Stimulated activated CD8-positive, alpha-beta memory T cell treated with anti-CD3 and anti-CD28 coated beads, Interleukin-4, amount 100 ng/mL, for 1 hour (primary cell): ENCODE measurements at places on chromosomes 3 and 15.

GRCh38 chr3:84885199-84885882 lies 73.4 kb upstream of the CADM2 start:
- no peak for DNase-seq

GRCh38 chr15:41493205-41493901 lies at the start of gene ITPKA:
ITPKA (plus strand) TSS chr15:41493874; CDS start chr15:41493928, 54 bp downstream.
- DNase-seq, result peak; percentile 56

DNA sequence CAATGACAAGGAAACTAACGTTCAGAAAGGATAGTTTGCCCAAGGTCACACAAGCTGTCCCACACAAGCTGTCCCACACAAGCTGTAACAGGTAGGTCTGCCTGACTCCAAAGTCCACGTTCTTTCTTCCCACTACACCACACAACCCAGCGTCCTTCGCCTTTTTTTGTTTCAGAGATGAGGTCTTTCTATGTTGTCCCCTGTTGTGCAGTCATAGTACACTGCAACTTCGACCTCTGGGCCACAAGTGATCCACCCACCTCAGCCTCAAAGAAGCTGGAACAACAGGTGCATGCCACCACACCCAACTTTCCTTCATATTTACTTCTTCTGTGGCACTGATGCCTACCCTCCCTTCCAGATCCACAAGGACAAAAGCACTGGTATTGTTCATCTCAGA lies 21.4 kb downstream of the MB21D2 start:
- no peak for DNase-seq

- no peak for DNase-seq
Measured at GRCh38 chr3:178454726-178455125, 81.5 kb upstream of the KCNMB2 start.

DNA sequence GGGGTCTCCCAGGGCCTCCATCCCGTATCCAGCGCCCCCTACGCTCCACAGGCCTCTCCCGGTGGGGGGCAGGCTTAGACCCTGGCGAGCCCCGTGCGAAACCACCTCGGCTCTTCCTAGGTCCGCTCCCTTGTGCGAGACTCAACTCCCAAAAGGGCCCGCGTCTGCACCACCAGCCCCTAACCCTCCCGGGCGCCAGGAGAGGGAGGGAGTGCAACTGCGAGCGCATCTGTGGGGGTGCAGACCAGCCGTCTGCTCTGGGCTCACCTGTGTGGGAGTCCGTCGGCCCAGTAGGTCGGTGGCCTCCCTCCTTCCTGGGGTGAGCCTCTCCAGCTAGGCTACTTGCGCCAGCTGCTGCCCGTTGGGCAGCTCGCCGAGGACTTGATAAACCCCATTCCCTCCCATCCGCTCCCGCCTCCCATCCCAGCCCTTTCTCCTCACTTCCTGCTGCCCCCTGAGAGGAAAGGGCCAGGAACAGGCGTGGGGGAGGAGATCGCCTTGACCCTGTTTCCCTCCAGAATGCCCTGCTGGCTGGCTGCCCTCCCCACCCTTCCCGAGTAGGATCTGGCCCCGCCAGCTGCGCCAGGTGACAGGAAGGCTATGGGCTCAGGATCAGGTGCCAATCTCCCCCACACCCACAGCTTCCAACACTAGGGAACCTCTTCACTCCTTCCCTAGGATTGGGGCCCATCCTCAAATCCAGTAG lies at the start of gene HYAL2:
TSS of gene HYAL2 (minus strand) at position 360 of the 706 bp plus-strand sequence. CDS start 2,256 bp downstream, outside the sequence.
- DNase-seq, result no peak

DNA sequence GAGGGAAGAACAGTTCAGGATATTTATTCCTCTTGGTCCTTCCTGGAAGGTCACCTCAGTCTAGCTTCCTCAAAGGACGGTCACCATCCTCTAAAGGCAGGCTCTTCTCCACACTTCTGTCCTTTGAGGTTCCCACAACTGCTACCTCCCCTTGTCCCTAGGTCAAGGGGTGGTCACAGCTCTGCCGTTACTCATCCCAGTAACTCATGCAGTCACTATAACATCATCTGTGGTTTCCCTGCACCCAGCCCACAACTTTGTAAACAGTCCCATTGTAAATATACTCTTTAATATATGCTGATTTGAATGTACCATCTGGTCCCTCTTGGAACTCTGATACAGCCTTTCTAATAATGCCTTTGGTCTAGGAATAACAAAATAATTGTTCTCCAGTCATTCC lies 887.4 kb downstream of the FHIT start:
- DNase-seq, result no peak

DNA sequence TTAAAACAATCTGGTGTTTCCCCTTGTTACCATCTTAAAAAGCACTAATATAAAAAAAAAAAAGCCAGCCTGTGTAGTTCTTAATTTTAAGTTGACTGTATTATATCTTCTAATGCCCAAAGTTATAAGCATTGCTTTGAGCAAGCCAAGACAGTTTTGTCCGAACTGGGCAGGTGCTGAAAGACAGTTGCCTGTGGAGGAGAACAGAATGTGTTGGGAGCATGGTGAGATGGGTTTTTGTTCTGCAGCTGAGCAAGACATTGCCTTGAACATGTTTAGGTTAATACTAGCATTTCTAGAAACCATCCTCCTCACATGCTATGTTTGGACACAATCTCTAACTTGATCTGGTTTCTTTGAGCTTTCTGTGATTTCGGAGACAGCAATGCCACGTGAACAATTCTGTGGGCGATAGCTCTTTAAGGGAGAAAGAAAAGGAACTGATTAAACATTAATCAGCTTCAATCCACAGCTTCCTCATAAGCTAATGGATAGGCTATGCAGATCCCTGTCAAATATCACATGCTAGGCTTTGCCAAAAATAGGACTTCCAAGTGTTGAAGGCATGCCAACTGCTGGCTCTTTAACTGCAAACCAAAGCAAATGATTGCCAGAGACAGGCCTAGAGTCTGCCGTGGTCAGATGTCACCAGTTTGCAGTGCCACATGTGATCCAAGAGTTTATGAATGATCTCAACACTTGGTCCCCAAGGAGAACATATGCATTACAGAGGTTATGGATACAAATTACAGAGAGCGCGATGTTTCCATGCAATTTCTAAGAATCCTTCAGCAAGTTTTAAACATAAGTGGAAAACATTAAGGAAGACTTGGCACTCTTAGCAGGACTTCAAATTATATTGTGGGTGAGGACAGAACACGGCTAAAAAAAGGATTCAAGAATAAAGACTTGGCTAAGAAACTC lies 428.1 kb downstream of the ROBO2 start:
- no peak for DNase-seq

GRCh38 chr3:159322322-159322939 lies 520.6 kb downstream of the MFSD1 start:
- no peak for DNase-seq

GRCh38 chr15:80576519-80577090 lies 118.5 kb upstream of the ABHD17C start:
- no peak for DNase-seq

DNA sequence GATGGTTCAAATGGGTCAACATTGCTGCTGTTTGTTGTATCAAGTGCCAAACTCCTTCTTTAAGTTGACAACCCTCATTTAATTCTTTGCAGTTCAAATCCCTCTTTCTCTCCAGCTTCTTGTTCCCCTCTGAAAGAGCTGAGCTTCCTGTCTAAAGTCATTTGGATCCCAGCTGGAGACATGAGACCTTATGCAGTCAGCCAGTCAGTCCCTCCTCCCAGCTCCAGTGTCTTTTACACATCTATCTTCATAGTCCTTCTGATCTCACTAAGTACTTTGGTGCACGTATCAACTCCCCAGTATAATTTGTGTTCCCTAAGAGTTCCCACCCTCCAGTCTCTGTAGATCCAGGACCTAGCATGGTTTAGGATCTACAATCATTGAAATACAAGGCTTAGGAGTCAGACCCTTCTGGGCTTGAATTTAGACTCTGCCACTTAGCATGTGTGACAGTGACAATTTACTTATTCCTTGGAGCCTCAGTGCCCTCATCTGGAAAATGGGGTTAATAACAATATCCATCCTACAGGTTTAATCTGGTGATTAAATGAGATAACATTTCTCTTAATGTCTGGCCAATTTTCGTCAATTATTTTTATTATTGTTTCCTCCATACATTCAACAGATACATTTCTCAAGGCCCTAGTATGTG lies 102.8 kb upstream of the SEMA6D start:
- no peak for DNase-seq

DNA sequence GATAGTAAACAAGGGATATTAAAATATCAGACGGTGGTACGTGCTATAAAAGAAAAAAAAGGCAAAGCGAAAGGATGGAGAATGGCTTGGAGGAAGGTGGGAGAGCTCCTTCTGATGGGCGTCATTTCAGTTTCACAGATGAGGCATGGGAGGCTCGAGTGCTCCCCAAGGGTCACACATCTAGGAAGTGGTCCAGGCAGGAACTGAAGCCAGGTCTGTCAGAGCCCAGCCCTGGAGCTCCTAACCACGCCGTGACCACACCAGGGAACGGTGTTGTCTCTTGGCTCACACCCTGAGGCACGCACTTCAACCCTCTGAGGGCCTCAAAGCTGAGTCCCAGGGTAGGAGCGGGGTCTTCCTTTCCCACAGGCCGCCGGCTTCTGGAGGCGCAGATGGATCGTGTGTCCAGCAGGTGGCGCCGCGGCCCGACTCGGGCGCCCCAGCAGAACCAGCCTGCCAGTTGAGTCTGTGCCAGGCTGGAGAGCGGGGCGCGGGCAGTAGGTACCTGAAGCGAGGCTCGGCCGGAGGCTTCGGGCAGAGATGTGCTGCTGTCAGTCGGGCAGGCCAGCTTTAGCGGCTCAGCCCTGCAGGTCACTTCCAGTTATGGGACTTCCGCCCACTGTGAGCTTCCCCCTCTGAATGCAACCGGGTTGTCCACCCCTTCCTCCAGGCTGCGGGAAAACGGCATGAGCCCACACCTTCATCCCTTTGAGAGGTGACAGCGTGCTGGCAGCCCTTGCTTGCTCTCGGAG lies 68.1 kb downstream of the SLC6A1 start:
- no peak for DNase-seq

DNA sequence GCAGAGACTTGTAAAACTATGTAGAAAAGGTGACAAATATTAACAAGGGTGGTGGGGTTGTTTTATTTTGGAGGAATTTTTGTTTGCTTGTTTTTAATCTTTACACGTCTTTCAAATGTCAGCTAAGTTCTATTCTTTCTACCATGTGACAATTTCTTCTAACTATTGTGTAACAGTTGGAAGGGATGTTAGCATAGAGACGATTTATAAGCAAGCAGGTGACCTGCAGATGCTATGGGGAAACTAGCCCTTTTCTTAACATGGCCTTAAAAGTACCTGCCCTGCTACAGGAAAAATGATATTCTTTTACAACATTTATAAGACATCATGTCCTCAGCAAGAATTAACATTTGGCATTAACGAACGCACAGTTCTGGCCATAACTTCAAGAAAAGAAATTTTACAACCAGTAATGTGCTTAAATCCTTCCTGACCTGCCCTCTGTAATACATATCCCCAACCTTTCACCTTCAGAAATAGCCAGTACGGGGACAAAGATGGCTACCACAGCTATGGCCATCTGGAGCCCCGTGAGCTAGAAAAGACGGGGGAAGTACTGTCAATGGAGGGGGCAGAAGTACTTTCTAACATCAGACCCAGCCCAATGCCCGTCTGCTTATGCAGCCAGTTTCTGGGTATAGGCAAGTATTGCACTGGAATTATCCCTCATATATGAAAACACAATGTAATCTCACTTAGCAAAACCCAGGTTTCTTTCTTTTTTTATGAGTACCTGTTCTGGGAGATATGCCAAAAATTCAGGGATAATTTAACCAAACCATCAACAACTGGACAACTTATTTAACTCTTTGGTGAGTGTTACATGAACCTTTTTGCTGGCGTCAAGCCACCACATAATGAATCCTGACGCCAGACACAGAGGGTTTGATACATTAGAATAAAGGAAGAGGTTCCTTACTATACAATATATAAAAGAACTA lies 67.7 kb upstream of the NR2F2 start:
- no peak for DNase-seq

DNA sequence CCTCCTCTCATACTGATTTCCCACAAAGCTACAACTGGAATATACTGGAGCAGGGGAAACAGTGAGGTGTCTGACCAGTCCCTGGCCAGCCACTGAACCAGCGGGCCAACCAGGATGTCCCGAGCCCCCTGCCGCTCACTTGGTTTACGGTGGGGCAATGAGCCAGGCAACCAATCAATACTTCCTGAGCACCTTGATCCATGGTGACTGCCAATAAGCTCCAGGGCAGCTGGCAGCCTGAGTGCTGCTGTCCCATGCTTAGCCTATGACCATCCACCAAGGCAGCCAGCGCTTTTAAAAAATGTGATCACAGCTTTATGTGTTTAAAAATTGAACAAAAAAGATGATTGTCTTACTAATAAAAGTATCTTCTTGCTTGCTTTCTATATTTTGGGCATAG lies 4.2 kb downstream of the SCN10A start:
- DNase-seq, result no peak

DNA sequence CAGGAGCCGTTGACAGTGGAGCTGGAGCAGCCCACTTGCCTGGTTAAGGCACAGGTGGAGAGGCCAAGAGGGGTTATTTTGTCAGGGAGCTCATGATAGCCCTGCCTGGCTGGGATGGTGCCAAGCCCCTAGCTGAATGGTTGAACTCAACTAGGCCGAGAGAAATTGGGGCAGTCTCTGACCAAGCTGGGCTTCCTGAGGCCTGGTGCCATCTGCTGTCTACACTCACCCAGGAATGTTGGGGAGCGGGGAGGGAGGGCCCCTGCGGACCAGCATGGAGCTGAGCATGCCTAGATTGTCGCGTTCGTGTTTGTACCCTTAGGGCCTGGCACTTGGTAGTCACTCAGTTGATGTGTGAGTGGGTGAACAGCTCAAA lies 1.2 kb downstream of the BRPF1 start:
- DNase-seq, result no peak

GRCh38 chr15:80246425-80246894 lies 5.6 kb downstream of the CTXND1 start:
- DNase-seq, result no peak

GRCh38 chr3:20160230-20160629 lies 25.8 kb downstream of the SGO1 start:
- no peak for DNase-seq

DNA sequence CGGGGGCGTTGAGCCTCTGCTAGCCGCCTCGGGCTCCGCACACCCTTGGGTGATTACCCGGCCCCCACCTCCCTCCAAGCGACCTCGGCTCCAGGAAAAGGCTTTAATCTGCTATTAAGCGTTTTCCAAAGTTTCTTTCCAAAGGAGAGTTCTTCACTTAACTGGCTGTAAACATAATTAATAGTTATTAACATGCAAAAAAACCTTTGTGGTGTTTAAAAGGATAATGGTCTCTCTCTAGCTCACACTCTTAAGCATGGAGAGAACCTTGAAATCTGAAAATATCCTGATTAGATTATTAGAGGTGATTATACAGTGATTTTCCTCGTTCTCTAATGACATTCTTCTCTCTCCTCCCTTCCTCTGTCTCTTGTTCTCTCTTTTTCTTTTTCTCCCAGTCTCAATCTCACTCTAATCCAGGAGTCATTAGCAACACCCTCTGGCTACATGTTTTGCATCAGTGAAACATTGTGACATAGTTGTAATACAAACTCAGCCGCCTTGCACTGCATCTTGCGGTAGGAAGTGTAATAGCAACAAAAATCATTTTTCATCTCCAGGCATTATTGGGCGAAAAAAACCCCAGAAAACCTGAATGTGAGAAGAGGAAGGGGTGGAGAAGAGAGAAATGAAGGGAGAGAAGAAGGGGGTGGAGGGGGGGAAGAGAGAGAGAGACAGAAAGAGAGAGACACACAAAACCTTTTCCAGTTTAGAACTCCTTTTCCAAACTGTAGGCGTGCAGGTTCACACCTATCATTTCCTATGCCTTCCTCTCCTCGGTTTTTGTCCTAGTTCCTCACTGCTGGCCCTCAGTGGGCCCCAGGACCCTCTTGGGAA lies 24.4 kb downstream of the NR2F2 start:
- no peak for DNase-seq
